Activated T-helper 2 cell treated with anti-CD3 and anti-CD28 coated beads, Interferon-gamma antibody, Interleukin-2, Interleukin-4, amounts not matched to agents 10 μg/mL and 5 μg/mL and 100 μg/mL, durations not matched to agents 14 hours and 24 hours and 36 hours (primary cell): ENCODE measurements at places on chromosomes 2 and 18. TPM values are rescaled to one million over a fixed set of nuclear protein-coding genes. Genes with fewer than 3 reads are reported as not detected.

DES gene
- total RNA-seq = not detected in 2 replicates

ANKRD30B gene
- total RNA-seq = not detected in 2 replicates

FAP gene
- total RNA-seq = not detected in 2 replicates

HOXD11 gene
- not detected in 2 replicates for total RNA-seq

DCDC2C gene
- total RNA-seq = not detected in 2 replicates

CDK5R2 gene
- not detected in 2 replicates for total RNA-seq

GPR155 gene
- total RNA-seq = 0.94 and 1.1 TPM in 2 replicates

HTR2B gene
- total RNA-seq = not detected in 2 replicates

CAPN14 gene
- 0.18 and 0.27 TPM in 2 replicates for total RNA-seq

CHMP1B gene
- total RNA-seq = 27.3 and 28.3 TPM in 2 replicates

SERPINB4 gene
- total RNA-seq = not detected in 2 replicates

NCKAP1 gene
- 13.2 and 20.0 TPM in 2 replicates for total RNA-seq

SDC1 gene
- 0.59 and 0.62 TPM in 2 replicates for total RNA-seq

SLC19A3 gene
- not detected in 2 replicates for total RNA-seq
